HFF-Myc (cell line): ENCODE measurements at places on chromosomes 3 and 15.

DNA sequence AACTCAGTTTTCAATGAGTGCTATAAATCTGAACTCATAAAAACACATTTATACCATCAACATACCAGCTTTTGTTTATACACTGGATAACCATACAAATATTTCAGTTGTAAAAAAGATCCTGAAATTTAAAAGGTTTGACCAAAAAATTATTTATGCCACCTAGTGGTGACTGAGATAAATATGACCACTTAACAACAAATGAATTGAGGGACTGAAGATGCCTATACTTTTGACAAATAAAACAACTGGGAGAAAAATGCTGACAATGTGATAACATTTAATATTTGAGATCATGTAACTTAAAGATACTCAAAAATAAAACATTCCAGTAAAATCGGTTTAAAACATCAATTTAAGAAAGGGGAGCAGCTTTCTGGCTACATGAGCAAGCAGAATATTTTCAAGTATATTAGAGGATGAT lies 30.4 kb downstream of the ATG3 start:
- no peak for DNase-seq

DNA sequence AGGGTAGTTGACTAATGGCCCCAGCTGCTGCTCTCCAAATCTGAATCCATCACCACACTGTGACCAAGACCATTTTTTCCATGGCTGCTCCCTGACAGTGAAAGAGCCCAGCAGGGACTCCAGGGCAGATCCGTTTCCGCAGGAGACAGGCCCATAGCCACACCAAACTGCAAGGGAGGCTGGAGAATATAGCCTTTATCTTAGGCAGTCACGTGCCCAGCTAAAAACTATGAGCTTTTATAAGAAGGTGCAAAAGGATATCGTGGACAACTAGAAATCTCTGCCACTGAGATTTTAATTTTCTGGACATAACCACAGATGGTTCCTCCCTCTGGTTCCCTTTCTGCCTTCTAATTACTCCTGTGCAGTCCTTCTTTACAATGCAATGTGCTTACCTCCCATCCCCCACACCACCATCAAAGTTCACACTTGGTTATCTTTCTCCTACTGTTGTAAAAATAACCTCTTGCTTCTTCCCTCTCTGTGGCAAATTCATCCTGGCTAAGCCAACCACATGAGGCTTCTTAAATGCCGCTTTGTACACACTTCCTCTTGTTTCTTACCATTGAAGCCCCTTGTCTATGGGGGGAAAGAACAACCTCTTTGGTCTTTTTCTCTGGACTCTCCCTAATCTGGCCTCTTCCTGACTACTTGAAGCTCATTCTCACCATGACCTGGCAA lies 233.7 kb downstream of the SHQ1 start:
- DNase-seq: no peak

GRCh38 chr3:119408243-119408950 lies 55.0 kb downstream of the TMEM39A start:
- no peak for DNase-seq

GRCh38 chr3:37029111-37029510 lies 35.8 kb downstream of the MLH1 start:
- DNase-seq: no peak

DNA sequence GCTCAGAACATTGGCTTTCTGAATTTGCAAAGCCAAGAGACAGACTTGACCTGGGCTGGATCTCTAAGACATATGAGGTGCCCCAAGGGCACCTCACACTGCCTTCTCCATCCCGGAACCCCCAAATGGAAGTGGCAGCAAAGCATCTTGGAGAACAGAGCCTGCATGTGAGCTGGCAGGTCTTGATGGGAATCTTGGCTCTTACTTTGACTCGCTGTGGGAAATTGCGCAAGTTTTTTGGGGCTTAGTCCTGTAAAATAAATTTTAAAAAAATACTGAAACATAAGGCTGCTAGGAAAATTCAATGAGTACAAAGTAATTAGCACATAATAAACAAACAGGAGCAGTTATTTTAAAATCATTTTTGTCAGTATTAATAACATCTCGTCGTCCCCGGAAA lies 13.7 kb upstream of the SEC22A start:
- no peak for DNase-seq

DNA sequence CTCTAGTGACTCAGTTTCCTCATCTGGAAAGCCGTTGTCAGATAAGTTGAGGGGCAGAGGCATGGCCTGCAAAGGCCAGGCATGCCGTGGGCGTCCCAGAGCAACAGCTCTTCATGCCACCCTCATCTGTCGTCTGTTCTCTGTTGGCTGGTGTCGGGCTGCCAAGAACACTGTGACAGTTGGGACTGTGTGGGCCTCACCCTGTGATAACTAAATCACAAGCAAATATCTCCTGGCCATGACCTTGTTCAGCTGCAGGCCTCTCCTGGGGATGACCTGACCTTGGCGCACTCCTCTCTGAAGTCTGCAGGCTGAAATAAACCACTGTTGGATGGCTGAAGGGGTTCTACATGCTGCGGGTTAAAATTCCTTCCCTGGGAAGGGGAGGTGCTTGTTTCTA lies 145.9 kb downstream of the SHQ1 start:
- DNase-seq: no peak

DNA sequence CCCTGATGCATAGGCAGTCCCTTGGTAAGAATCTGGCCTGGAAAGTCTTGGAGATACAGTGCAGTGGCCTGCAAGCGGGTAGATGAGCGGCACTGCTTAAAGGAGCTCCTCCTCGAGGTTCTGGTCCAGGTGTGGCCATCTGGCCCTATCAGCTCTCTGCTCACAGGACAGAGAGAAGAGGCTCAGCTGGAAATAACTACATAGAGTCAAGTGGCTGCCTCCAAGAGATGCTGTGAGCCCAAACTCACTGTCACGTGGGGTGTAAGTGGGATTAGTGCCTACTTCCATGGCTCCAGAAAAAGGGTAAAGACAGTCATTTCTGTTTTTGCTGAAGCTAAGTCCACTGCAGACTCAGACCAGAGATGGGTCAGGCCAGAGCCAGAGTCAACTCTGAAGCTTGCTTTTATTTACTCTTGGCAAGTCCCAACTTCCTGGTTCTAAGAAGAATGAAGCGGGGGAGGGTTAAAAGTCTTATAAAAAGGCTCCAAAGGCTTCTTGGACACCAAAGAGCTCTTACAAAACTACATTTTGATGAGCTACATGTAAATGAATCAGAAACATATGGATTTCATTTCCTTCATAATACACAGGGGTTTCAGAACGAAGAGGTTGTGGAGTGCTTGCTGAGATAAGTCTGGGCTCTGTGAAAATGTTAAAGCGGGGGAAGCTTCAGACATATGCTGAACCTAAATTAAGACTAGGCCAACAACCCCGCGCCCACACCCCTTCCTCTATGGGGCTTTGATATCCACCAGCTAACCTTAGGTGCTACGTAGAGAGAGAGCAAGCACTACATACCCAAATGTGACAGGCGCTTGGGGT lies 77.1 kb downstream of the PDZRN3 start:
- DNase-seq: peak; percentile 86

DNA sequence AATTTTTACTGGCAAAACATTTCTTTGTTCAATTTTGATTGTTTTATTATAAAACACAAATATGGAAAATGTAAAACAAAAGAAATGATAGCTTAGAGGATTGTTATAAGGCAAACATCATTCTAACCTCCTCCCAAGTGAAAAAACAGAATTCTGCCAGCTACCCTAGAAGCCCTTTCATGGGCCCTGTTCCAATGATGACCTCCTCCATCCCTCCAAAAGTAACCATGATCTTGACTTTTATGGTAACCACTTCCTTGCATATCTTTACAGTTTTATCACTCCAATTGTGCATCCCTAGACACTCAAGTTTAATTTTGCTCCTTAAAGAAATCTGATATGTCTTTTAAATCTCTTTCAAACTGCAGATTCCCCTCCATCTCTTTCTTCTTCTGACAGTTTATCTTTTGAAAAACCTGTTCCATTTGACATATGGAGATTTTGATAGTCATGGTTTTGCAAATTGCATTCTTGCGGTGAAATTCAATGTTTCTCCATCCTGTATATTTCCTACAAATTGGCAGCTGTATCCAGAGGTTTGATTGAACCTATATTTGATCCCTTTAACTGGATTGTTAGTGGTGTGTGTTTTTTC lies 27.0 kb upstream of the TNFAIP8L3 start:
- no peak for DNase-seq

DNA sequence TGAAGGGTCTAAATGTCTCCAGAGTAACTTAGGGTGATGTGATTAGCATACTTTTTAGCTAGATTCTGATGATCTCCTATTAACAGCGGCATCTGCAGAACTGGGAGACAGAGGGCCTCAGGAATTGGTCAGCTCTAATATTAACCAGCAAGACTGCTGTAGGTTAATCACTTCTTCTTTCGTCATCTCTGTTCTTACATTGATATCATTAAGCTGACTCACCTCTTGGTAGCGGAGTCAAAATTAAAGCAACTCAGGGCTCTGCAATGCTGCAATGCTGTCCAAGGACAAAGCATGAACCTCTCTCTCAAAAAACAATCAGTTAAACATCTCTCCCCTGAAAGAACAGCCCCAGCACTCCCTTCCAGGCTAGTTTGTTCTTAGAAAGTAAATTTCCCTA lies 57.5 kb upstream of the TRA2B start:
- no peak for DNase-seq

GRCh38 chr15:28131946-28132345 lies 32.8 kb upstream of the OCA2 start:
- no peak for DNase-seq

DNA sequence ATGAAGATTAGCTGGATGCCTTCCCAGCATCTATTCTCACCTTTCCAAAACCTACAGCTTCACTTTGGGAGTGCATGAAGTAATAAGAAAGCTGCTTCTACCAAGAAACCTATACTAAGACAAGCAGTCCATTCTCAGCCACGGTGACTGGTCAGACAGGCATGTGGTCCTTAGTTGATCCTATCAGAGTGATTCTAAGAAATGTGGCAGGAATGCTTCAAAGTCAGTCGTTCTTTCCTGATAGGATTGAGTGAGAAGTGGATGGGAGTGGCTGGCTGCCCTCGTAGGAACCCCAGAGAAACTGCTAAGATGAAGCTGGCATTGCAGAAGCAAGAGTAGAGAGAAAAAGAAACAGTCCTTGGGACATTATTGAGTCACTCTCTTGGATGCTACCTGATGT lies 16.6 kb downstream of the FOXB1 start:
- DNase-seq: no peak

GRCh38 chr3:151135541-151136337 lies 50.3 kb downstream of the MED12L start:
- DNase-seq: no peak

GRCh38 chr3:181712553-181713279 lies 991 bp downstream of the SOX2 start:
- DNase-seq: no peak

DNA sequence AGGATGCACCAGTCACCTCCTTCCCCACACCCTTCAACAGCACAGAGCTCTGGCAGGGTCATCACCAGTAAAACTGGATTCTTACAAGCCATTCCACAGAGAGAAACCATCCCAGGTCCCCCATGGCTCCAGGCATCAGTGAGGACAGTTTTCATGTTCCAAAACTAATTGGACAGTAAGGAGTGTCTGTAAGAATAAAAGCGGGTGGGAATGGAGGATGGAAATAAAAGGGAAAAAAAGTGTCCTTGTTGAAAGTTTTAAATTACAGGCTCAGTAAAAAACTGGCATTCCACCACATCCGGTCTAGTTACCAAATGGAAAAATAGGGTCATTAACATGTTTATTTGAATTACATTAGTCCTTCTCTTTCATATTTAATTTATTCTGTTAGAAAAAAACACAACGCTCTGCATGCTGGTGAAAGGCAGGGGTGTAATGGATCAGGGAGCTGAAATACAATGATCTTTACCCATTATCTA lies 117.4 kb downstream of the TIGIT start:
- no peak for DNase-seq

DNA sequence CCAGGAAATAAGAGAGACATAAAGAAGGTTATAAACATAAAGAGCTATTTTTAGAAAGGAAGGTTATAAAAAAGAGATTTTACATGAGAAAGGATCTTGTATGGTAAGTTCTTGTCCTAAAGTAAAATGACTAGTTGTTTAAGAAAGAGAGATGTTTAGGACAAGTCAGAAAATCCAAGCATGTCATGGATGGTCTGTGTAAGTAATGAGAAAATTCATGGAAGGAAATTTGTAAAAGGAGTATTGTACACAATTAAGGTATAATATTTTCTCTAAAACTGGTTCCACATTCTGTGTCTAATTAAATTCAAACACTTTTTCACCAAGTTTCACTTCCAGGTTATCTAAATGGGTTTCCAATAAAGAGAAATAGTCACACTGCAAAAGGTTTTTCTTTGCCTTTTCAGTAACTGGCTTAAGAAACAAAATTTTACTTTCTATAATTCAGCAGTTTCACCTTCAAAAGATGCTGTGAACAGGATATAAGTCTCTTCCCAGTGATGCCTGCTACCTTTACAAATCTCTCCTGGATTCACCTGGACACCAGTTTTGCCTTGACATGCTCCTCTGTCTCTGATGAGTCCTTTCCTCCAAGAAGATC lies 455.7 kb downstream of the ZIC1 start:
- peak; percentile 2 for DNase-seq

GRCh38 chr3:61637088-61638051 lies 76.0 kb downstream of the PTPRG start:
- DNase-seq: no peak

GRCh38 chr3:71689291-71689690 lies 35.9 kb downstream of the EIF4E3 start:
- no peak for DNase-seq
